Pericardium fibroblast (primary cell): ENCODE measurements at places on chromosomes 12 and 14. TPM values are rescaled to one million over a fixed set of nuclear protein-coding genes. Genes with fewer than 3 reads are reported as not detected.

Gene TAS2R10
- 0.26 TPM in 1 of 2 replicates, not detected in the other for total RNA-seq

Gene RTL1
- total RNA-seq: not detected in 2 replicates

Gene SLC6A12
- total RNA-seq: not detected in 2 replicates

Gene COX8C
- not detected in 2 replicates for total RNA-seq

Gene C12orf60
- total RNA-seq: 0.68 and 1.4 TPM in 2 replicates

Gene OAS2
- 0.47 and 1.6 TPM in 2 replicates for total RNA-seq

Gene KRT6C
- not detected in 2 replicates for total RNA-seq

Gene ANKLE2
- 30.8 and 33.8 TPM in 2 replicates for total RNA-seq

Gene CFAP54
- 0.12 and 0.77 TPM in 2 replicates for total RNA-seq

Gene WNT5B
- total RNA-seq: 14.0 and 20.4 TPM in 2 replicates
